ENCODE measurements at places on chromosomes 6 and 20.

GRCh38 chr20:32930701-32931100 is 72.0 kb downstream of the EFCAB8 start:
- no peak for DNase-seq

- DNase-seq, result no peak
These were observed 6.6 kb upstream of the ACAT2 start for GRCh38 chr6:159754959-159755914.

GRCh38 chr6:170053966-170054661 is 236.8 kb downstream of the DLL1 start:
- no peak for DNase-seq

DNA sequence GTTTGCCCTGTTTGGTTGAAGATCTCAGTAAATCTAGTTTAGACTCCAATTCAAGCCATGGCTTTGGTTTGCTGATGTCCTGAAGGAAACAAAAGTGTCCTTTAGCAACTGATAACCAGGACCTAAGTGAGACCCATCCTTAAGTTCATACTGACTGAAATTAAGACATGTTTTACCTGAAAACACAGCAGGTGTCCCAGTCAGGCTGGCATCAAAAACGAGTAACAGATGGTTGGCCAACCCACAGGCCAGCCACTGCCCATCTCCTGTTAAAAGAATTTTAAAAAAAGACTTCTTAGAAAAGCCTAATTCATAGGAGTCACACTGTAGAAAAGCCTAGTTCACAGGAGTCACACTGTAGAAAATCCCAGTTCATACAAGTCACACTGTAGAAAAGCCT is 58.3 kb downstream of the WDR27 start:
- no peak for DNase-seq

GRCh38 chr6:46876126-46876525 is 45.6 kb downstream of the ADGRF5 start:
- DNase-seq, result peak; percentile 38

GRCh38 chr6:27209659-27210269 is 37.7 kb upstream of the PRSS16 start:
- no peak for DNase-seq

DNA sequence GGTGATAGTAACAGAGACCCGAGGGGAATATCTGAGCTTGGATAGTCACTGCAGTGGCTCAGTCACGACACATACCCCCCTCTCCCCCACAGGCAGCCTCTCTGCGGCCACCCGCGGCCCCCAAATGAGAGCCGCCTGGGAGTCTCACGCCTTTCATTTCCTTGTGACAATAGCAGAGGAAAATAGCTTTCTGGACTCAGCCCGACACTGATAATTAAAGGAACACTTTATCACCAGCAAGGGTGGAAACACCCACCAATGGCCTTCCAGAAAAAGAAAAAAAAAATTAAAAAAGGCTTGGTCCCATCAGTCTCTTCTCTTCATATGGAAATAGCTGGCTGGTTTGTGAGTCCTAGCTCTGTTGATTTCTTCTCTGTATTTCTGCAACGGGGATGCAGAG is 35.1 kb upstream of the KCNG1 start:
- no peak for DNase-seq

DNA sequence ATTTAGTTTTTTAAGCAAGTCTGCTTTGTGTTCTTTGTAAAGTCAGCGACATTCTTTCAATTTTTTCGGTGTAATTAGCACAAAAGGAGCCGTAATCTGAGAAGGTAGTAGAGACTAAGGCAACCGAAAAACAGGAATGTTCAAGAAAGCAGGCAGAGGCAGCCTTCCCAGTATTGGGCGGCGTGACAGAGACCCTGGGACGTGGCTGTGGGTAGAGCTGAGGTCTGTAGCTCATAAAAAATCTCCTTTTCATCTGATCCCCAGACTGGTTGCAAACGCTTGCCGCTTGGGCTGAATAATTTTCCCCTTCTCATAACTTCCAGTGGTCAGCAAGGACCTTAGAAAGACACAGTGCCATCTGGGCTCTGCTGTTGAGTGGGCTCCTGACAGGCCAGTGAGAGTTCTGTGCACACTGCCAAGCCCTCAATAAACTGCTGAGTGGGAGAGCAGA is 30.8 kb downstream of the GNAS start:
- DNase-seq, result no peak

- DNase-seq, result no peak
These were observed 116.7 kb upstream of the PRSS16 start for GRCh38 chr6:27130668-27131428.

GRCh38 chr6:79713701-79714322 is 82.7 kb downstream of the SH3BGRL2 start:
- DNase-seq, result peak; percentile 80

GRCh38 chr6:158797331-158798310 is 21.5 kb downstream of the EZR start:
- no peak for DNase-seq

- no peak for DNase-seq
These were observed 49.6 kb upstream of the PHIP start for GRCh38 chr6:79127660-79128059.

- no peak for DNase-seq
These were observed 6.0 kb upstream of the HMGN3 start for GRCh38 chr6:79240509-79240908.

DNA sequence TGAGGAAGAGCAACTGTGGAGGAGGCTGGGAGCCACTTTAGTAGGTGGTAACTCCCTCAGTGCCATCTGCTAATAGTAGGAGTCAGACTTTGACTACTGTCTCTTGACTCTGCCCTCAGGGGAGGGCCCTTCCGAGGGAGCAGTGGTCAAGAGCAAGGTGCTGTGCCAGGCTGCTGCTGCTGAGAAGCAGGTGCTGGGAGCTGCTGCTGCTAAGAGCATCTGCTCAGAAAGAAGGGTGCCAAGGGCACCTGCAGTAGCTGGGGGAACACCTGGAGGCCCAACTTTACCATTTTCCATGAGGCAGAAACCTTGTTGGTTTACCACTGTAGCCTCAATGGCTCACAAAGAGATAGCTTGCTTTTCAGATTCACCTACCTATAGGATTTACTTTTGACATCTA is 18.5 kb downstream of the GGTLC1 start:
- no peak for DNase-seq

GRCh38 chr6:115830895-115831294 is 229.8 kb downstream of the FRK start:
- DNase-seq, result no peak

DNA sequence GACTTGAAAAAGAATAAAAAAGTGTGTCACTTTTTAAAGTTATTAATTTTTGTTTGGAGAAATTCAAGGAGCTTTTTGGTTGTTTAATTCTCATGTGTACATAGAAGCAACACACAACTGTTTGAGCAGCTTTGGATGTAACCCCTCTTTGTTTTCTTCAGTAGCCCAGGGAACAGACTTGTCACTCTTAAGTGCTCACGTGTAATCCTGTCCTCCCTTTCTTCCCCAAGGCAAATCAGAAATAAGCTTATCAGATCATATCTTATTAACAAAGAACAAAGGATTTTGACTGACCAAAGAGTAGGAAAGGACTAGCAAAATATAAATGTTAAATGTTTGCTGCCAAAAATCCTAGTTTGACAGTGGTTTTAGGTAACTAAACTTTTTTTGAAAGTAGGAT is 7.3 kb upstream of the FLRT3 start:
- no peak for DNase-seq

- DNase-seq, result peak; percentile 78
These were observed 725 bp downstream of the EEF1A1 start for GRCh38 chr6:73519926-73520687.

DNA sequence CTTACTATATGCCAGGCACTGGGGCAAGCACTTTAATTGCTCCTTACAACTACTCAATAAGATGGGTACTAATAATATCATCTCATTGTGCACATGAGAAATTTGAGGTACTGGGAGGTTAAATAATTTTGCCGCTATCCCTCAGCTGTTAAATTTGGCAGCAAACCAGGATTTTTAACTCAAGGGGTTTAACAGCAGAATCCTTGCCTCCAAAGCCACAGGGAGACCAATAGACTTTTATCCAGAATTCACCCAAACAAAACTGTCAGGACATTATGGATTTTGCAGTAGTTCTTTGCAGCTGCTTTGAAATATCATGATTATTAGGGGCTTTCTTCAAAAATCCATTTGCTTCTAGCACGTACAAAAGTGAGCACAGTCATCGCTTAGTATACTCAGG is 136.2 kb downstream of the RPS12 start:
- DNase-seq, result no peak

GRCh38 chr6:131731224-131731623 is 20.4 kb upstream of the CTAGE9 start:
- no peak for DNase-seq

GRCh38 chr20:23995905-23996666 is 7.5 kb upstream of the GGTLC1 start:
- DNase-seq, result peak; percentile 78

DNA sequence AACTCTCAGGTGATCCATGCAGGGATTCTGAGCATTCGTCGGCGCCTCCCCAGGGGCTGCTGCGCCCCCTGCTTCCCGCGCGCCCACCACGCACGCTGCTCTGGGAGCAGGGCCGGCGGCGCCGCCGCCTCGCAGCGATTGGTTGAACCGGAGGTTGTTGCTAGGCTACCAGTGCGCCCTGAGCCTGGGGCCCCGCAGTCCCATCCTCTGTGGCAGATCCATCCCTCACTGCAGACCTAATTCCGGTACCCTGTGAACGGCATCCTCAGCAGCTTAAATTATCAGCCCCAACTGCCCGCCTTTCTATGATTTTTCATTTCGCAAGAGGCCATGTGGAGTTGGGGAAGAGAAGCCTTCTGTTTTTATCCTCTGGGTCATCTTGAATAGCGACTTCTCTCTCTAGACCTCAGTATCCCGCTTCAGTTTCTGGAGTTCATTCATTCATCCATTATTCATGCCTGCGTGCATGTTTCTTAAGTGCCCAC is 15.4 kb downstream of the PNPLA1 start:
- peak; percentile 93 for DNase-seq

- peak; percentile 38 for DNase-seq
These were observed 330.8 kb upstream of the PREP start for GRCh38 chr6:105733556-105734162.

- DNase-seq, result peak; percentile 90
These were observed 405 bp upstream of the RNF182 start for GRCh38 chr6:13924146-13924948.

GRCh38 chr6:5241252-5241651 is 19.5 kb downstream of the LYRM4 start:
- DNase-seq, result peak; percentile 30

DNA sequence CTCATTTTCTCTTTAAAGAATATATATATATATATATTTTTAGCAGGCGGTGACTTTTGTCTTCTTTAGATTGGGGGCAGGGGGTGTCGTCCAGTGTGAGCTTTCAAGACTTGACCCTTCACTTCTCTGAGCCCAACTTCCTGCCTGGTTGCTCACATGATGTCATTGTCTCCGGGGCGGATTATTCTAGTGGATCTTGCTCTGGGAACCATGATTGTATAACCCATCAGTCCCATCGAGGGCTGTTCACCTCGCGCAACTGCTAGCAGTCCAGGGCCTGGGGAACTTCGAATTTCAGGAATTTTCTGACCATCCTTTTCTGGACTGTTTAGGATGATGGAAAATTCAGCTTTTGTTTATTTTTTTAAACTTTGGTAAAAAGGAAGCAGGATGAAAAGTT is 1.0 kb downstream of the IGF2R start:
- peak; percentile 53 for DNase-seq

- no peak for DNase-seq
These were observed 69.7 kb upstream of the LY86 start for GRCh38 chr6:6518631-6519427.

DNA sequence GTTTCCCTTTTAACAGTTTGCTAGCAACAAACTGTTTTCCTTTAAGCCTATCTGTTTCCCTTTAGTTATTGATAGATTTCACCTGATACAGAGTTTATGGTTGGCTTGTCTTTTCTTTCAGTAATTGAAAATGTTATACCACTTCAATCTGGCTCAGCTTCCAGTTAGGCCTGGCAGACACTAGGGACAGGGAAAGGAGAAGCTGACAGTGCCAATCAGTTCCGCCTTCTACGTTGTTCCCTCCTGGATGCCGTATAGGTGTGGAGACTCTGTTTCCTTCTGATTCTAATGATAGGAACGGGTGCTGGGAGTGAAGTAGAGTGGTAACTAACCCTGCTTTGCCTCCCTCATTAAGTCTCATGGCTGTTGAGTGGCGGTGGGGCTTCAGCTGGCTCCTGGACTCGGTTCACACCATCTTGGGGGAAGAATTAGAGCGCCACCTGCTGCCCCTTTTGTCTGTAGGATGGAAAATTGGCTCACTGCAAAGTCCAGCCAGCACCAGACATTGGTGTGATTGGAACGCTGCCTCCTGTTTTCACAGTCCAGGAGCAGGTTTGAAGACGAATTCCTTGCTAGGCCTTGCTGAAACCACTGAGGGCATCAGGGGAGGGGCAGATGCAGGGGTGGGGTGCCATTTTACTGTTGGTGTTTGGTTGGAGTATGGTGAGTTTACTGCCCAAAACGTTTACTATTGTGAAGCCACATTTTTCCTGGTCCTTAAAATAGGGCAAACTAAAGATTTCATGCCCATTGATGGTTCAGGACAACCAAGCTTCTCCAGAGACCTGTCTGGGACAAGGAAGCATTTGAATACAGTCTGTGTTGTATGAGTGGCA is 1729.5 kb downstream of the GRIK2 start:
- peak; percentile 49 for DNase-seq

GRCh38 chr6:6515691-6516607 is 72.6 kb upstream of the LY86 start:
- no peak for DNase-seq

DNA sequence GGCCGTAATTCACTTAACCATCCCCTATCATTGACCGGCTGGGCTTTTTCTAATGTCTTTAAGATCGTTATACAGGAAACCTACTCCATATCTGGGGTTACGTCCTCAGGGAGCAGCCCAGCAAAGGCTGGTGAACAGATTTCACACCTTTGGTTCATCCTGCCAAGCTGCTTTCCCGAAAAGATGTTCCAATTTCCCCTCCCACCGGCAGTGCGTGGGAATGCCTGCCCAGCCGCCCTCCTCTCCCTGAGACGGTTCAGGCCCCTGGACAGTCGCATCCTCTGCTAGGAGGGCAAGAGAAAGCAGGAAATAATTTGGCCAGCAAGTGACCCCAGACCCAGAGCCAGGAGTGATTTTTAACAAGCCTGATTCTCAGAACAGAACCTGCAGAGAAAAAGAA is 16.3 kb downstream of the SIRPA start:
- no peak for DNase-seq

- no peak for DNase-seq
These were observed 191.7 kb upstream of the BTBD3 start for GRCh38 chr20:11726026-11726425.

- DNase-seq, result peak; percentile 37
These were observed 96.9 kb upstream of the FOXO3 start for GRCh38 chr6:108463784-108464183.

DNA sequence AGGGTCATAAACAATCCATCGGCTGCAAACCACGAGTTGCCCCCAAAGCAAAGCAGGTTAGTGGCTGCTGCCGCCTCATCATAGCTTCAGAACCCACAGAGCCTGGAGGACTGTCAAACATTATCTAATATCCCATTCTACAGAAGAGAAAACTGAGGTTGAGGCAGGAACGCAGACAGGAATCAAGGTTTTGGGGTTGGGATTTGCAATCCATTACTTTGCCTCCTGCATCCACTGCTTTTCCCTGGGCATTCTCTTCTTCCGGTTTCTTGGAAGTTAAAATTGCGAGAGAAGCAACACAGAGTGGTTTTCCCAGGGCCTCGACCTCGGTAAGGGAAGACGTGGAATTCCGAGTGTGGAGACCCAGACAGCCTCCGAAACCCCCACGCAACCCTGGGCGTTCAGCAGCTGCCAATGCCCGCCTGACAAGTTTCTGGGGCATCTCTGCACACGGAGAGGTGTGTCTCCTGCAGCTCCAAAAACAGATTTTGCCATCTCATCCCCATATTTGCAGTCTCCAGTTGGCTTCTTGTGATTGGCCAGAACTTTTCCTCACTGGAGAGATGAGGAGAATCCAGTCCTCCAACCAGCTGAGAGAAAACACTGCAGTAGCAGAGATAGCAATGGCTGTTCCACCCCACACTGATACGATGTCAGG is 45.5 kb upstream of the SNAP25 start:
- no peak for DNase-seq
